Activated T-cell treated with anti-CD3 and anti-CD28 coated beads for 48 hours (primary cell): ENCODE measurements at places on chromosomes 4 and X.

DNA sequence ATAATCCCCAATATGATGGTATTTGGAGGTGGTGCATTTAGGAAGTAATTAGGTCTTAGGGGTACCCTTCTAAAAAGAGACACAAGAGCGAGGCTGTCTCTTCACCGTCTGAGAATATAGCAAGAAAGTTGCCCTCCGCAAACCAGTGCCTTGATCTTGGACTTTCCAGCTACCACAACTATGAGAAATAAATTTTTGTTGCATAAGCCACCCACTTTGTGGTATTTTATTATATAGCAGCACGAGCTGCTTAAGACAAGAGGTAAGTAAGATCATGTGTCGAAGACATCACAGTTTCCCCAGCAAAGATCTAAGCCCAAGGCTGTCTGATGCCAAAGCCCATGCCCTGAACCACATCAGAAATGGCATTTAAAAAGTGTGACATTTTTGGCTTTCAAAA, 9.6 kb upstream of the EXOSC9 start:
- no peak for DNase-seq

- DNase-seq = no peak
These were observed 38.9 kb upstream of the MAMLD1 start for GRCh38 chrX:150324035-150324728.

DNA sequence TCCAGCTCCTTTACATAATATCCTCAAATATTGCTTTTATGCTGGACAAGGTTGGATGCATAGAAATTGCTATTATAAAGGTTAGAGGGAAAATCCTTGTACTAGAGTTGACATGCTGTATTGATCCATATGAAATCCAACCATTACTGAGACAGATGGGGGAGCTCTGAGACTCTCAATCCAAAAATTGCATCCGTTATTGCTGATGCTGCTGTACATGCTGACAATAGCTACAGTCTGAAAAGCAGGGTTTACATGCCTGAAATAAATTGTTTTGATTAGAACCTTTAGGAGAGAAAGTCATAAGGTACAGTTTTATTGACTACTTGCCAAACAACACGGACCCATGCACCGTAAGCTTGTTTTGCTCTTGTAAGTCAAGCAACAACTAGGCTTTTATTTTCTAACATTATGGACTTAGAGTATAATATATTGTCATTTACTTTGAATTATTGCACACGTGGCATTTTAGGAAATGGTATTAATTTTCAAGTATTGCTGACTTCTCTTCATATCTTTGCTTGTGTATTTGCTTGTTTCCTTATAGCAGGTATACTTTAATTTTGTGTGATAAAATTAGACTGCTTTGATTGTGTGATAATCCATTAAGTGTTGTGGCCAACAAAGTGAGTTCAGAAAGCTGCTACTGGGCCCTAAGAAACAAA, 1365.2 kb downstream of the STIM2 start:
- no peak for DNase-seq

DNA sequence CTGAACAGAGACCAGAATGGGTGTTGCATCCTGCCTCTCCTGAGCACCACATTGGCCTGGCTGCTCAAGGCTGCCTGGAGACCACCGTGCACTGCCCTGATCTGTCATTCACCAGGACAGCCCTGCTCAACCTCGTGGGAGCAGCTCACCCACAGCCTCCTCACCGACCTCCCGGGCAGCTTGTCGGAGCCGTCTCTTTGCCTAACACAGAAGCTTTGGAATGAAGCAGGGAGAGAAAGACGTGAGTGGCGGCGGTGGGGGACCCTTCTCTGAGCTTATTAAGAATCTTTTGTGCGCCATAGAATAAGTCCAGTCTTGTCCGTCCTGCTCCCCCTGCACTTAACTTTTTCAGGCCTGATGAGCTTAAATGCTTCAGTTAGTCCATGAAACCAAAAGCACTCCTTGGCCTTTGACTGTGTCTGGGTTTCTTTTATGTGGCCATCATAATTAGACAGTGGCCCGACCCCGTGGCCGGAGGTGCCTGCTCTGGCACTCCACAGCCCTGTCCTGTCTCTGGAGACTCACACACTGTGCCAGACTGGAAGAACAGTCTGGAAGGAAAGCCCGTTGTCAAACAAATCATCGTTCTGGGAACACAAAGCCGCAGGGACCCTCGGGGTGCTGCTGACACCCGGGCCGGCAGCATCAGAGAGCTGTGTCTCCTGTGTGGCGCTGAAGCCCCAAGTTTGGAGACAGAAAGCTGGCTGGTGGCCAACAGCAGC, 192.8 kb downstream of the BCOR start:
- no peak for DNase-seq

DNA sequence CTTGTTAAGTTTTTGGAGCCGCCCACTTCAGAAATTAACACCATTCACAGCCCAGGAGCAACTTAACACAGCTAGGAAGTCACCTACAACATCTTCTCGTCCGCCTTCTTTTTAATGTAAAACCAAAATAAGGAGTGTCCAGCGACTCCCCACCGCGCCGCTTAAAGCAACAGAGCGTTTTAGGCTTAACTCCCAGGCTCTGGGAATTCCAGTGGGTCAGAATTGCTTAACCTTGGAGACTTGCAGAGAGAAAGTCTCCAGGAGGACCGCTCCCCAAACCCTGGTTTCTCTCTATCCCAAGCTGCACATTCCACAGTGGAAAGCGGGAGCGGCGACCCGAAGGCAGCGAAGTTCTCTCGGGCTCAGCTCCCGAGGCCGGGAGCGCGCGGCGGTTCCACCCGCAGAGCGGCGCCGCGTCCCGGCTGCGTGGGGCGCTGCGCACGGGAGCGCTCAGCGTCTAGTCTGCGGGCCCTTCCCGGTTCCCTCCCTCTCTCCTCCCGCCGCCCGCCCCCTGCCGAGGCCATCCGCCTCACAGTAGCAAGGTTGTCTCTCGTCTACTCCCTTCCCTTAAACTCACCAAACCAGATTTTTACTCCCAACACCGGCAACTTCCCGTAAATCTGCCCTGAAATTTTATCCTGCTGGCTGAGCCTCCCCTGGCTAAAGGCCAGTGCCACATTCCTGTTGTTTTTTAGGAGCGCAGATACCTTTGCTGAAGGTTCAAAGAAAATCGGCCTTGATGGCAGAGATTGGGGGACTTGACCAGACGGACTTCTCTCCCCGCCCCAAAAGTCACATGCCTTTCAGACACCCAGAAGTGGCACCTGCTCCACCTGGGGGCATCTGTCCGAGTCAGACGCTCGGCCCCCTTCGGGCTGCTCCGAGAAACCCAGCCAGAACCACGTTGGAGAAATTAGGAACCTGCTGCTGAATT, at the start of gene RBM47:
Gene RBM47, minus strand, starts transcription at position 464 of the 934 bp plus-strand sequence. CDS start 190,971 bp downstream, outside the sequence.
- peak; percentile 33 for DNase-seq

DNA sequence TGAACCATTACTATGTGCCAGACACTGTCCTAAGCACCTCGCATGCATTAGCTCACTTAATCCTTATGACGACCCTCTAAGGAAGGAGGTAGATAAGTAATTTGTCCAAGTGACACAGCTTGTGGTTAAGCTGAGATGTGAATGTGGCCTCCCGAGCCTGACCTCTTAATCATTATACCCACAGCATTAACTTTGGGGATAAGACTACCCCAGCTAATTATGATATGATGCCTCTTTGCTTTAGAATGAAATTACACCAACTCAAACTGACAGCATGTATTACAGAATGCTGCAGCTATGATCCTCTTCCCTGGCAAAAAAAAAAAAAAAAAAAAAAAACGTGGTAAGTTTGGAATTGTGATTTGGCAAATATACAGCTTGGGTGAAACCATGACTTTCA, 53.5 kb downstream of the APBB2 start:
- no peak for DNase-seq

- no peak for DNase-seq
These were observed 20.1 kb upstream of the AP1S2 start for GRCh38 chrX:15874672-15875071.

DNA sequence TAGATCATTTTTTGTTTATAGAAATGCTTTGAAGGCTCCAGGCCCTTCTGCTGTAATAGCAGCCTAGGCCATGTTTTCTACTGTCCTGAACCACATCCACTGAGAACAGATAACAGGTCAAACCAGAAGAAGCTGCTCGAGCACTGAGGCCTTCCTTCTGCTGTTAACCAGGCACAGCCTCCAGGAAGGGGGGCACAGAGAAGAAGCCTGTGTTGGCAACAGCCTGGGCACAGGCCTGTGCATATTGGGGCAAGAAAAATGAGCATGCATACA, 37.4 kb upstream of the PDK3 start:
- DNase-seq = no peak

DNA sequence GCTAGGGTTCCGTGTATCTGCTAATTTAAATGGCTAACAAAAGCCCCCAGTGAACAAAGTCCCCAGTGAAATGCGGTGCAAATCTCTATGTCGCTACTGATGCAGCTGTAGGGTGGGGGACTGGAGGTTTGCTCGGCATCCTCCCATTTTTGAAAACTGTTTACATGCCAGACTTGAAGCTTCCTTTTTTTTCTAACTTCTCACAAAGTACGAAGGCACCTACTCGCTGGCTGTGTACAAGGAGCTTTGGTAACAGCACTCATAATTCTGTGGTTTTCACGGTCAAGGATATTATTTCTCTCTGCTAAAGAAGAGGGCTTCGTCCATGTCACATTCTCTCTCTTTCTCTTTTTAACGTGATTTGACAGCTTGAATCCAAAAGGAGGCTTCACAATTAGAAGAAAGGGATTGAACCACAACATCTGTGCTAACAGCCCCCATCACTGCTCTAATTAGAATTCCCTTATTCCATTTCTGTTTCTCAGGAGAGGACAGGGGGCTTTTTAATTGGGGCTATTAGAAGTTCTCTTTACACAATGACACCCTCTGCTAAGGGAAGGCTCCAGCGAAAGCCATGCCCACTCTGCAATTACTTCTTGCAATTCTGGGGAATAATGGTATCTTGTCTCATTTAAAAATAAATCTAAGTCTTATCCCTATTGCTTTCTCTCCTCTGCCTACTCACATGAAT, 46.7 kb downstream of the TMEM156 start:
- DNase-seq = no peak

GRCh38 chr4:11106190-11106589, 322.5 kb downstream of the HS3ST1 start:
- no peak for DNase-seq

DNA sequence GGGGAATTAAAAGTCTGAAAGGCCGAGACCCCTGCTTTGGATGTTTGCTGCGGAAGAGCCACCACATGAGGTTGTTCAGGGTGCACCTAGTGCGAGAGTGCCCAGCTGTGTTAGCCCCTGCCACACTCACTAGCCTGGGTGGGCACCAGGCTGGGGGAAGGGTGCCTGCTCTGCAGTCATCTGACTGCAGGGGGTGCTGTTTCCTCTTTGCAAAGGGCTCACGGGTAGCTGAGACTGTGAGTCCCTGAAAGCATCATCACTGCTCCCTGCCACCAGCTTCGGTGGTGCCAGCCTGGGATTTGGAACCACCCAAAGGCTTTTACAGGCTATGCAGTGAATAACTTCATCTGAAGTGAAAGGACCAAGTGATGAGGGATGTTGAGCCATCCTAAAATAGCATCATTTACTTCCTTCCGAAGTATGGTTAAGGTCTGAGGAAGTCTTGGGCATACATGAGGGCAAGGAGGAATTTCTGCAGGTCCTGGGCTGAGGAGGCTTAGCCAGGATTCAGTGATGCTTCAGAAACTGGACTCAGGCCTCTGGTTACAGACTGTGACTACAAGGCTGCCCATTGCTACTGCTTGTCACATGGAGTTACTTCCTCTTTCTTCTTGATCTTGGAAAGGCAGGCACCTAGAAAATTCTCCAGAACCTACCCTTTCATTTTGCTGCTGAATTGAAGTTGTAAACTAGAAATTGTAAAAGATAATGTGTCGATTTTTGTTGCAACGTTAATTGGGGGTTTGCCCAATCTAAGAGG, 293.2 kb upstream of the PRPS2 start:
- DNase-seq = no peak

GRCh38 chr4:170052919-170053318, 26.7 kb upstream of the MFAP3L start:
- DNase-seq = no peak

DNA sequence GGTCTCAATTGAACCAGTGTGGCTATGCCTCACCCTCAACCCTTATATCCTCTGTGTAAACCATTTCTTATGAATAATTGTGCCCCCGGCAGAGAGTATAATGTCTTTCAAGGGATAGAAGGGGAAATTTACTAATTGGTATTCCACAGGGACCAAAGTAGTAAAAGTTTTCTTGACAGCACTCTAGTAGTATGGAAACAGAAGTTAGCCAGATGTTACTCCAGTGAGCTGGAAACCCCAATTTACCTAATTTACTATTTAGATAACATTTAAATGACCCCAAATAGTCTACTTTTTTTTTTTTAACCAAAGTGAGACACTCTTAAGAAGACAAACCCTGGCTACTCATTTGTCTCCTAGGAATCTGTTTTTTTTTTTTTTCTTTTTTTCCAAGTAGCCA, 32.3 kb downstream of the DTHD1 start:
- DNase-seq = no peak

- DNase-seq = no peak
These were observed 78.3 kb downstream of the SLC9A6 start for GRCh38 chrX:136063340-136064079.

- no peak for DNase-seq
These were observed 268.9 kb downstream of the ASMT start for GRCh38 chrX:1883772-1884171.

DNA sequence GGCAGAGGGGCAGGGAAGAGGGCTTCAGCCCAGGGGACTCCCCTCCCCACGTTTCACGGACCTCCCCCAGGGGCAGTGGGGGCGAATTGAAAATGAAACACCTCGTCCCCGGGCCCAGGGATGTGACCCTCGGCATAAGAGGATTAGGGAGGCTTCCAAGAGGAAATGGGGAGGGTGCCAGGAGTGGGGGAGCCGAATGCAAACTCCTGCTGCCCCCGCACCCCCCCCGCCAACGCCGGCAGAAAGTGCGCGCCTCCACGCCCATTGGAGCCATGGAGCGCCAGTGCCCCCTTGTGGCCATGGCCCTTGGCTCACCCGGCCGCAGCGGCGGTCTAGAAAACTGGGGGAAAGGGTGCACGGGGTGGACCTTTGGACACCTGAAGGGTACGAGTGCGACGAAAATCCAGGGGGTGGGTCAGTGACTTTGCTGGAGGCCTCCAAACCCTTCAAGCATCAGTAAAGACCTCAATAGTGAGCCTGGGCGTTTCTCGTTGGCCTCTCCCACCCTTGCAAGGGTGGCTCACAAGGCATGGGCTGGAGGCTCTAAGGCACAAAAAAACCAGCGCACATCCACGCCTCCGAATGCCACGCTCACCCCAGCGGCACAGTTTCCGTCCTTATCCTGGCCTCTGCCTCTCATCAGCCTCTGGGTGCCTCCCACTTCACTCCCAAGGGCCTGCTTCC, 120.8 kb upstream of the PJA1 start:
- DNase-seq = peak; percentile 41
